Coronary artery (tissue), 2 donors: ENCODE measurements at places on chromosomes 1 and 21.

DNA sequence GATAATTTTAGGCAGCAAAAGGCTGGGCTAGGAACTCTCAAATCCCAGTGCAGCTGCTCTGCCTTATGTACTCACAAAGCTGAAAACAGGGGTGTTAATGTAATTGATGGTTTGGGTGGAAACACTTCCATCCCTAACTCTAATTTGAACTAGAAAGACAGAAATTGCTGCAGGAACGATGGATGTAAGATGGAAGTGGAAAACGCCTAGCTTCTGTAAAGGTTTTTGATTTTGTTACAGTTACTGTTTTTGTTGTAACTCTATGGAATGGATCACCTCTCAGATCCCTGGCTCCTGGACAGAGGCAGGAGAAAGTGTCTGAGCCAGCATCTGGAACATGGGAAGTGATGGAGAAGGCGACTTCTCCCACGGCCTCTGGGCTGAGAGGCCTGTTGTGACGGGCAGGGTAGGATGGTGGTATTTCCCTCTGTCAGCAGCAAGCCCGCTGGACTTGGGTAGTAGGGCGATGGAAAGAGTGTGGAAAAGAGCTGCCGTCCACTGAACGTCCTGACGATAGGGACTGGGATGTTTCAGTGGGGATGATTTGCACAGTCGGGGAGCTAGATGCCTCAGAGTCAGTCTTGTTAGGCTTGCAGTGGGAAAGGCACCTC lies 1.6 kb downstream of the TRAF5 start:
- DNase-seq = no peak

DNA sequence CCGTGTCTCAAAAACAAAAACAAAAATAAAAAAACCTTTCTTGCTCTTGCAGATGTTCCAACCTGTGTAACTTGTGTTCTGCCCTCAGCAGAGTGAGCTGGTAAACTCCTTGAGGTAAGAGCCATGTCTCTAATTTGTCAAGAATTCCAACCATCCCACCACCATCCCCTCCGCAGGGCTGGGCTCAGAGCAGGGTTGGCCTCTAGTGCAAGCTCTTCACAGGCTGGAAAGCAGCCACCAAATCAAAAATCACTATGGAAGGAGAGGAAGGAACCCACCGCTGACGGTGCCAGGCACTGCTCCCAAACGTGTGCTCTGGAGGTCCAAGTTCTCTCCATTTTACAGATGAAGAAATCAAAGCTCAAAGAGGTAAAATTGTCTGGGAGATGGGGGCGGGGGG lies 9.4 kb downstream of the PLEKHA6 start:
- DNase-seq = no peak

DNA sequence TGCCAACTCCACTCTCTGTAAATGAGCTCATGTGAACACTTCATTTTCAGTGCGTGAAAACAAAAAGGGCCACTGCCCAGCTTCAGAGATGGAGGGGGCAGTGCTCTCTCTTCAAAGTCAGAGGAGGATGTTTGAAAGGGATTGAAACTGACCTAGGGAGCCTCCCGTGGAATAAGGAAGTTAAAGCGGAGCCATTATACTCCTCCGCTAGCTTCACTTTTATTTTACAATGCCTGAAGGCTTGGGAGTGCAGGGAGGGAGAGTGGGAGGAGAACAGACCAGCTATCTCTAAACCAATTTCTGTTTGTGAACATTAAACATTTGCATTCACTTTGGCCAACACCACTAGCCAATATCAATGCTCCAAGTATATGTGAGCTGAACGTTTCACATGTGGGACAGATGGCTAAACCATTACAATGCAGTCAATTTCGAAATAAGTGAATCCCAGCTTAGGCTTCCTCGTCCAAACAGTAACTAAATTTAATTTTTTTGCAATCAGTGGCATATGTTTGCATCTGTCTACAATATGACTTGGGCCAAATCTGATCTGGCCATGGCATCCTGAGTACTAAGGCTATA lies 126.9 kb downstream of the ESRRG start:
- DNase-seq = no peak

- peak; percentile 62 for DNase-seq
These were observed 7.0 kb downstream of the TRIM11 start for GRCh38 chr1:228399531-228400236.

- DNase-seq = no peak
These were observed 738.5 kb upstream of the CHRM3 start for GRCh38 chr1:238647877-238648276.

GRCh38 chr21:36567216-36567885 lies 87.4 kb upstream of the CLDN14 start:
- no peak for DNase-seq

GRCh38 chr1:99950486-99950885 lies 19.3 kb upstream of the SLC35A3 start:
- DNase-seq = no peak

DNA sequence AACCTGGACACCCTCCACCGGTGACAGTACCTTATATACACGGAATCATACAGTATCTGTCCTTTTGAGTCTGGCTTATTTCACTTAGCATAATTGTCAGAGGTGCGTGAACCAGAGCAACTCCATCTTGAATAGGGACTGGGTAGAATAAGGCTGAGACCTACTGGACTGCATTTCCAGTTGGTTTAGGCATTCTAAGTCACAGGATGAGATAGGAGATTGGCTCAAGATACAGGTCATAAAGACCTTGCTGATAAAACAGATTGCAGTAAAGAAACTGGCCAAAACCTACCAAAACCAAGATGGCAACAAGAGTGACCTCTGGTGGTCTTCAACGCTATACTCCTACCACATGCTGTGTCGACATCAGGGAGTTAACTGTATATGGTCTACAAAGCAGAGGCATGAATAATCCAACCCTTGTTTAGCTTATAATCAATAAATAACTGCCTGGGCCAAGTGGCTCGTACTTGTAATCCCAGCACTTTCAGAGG lies 1.4 kb upstream of the FDPS start:
- DNase-seq = no peak

- DNase-seq = no peak
These were observed at the start of gene FAAH for GRCh38 chr1:46394108-46394871. Gene FAAH, plus strand, starts transcription at chr1:46394317. Its CDS starts 32 bp downstream, at chr1:46394349.

DNA sequence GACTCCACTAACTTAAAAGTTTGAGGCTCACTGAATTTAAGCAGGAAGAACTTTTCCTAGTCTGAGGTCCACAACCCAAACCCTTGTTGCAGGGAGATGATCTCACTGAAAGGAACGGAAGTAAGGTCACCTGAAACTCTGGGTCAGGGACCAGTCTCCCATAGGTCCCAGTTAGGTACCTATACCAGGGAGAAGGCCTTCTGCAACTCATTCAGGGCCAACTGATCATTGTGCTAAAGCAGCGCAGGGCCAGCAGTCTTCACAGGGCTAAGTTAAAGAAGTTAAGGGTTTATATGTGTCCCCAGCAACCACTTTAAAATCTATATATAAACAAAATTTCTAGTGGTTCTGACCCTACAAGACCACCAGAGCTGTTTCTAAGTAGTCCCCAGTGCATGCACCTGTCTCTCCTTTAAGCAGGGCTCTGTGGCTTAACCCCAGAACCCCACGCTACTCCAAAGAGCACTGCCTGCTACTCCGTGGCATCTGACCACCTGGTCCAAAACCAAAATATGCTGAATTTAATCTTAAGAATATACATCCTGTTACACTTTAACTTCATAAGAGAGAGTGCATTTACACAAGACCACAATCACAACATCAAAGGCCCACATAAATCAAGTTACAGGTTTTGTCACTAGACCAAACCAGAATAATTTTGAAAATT lies 2.8 kb downstream of the SRSF10 start:
- no peak for DNase-seq

GRCh38 chr1:182389619-182390047 lies 2.0 kb downstream of the GLUL start:
- no peak for DNase-seq

DNA sequence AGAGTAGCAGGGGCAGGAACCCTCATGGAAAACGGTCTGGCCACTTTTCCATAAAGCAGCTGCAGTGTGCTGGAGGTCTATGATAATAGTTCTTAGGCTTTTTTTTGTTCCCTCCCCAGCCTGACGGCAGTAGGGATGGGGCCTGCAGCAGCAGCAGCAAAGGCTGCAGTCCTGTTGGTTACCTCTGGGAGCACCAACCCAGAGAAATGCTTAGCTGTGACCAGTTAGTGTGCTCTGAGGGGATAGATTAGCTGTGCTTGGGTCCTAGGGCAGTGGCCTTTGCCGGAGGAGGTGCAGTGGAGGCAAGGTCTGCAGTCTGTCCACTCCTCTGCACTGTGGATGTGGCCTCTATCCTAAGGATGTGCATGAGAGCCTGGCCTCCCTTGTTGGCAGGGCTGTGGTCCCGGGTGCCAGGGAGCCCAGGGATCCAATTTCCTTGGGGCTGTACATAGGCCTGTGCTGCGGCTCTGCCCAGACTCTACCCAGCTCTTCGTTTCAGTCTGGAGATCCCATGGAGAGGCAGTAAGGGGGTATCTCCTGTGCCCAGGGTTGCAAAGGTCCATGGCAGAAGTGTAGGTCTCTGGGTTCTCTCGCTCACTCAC lies 322.7 kb downstream of the PTBP2 start:
- DNase-seq = no peak

DNA sequence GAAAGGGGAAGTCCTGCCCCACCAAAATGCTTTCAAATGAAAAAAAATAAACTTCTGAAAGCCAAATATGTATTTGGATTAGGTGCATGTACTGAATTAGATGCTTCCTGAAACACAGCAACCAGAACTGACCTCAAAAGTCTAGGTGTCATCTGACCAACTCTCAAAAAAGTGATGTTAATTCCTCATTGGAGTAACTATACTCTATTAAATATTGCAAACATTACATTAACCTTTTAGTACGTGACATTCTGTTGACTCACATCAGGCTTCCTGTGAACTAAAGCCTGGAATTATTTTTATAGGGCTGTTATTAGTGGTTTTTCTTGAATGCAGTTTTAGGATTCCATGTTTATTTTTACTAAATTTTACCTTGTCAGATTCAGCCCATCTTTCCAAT lies 73.5 kb downstream of the ASTN1 start:
- no peak for DNase-seq

- no peak for DNase-seq
These were observed 11.1 kb downstream of the NOS1AP start for GRCh38 chr1:162080472-162081015.

DNA sequence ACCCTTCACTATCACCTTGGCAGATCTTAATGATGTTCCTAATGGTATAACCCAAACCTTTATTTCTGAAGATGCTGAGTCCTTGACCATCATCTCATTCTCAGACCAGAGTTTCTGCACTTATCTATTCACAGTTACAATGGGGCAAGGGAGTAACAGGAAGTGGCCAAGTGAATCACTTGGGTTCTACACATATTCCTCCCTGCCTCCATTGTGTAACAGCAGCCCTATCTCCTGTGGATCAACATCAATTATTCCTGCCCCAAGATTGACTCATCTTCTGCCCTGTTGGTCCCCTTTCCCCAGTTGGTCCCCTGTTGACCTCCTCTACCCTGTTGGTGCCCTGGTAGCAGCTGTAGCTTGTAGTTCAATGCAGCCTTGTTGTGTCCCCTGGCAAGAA lies 10.3 kb upstream of the S100A7 start:
- no peak for DNase-seq

- no peak for DNase-seq
These were observed 150.0 kb upstream of the APP start for GRCh38 chr21:26320596-26320995.

DNA sequence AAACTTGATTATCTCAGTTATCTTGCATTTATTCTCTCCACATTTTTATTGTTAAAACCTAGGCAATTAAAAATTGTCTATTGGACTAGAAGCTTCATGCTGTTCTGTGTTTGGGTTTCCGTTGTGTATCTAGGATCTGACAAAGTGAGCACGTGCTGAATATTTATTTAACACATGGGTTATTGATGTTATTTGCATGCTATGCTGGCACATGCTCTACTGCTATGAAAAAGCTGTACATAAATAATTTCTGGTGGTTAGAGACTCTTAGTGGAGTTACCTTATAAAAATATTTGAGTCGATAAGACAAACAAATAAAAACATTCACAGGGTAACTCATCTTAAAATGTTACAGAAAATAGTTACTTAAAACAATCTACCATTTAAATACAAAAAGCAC lies 1769.7 kb downstream of the MRPL39 start:
- no peak for DNase-seq

GRCh38 chr1:218249338-218250140 lies 35.6 kb upstream of the RRP15 start:
- DNase-seq = no peak

GRCh38 chr1:204721373-204722055 lies 36.0 kb upstream of the LRRN2 start:
- no peak for DNase-seq

DNA sequence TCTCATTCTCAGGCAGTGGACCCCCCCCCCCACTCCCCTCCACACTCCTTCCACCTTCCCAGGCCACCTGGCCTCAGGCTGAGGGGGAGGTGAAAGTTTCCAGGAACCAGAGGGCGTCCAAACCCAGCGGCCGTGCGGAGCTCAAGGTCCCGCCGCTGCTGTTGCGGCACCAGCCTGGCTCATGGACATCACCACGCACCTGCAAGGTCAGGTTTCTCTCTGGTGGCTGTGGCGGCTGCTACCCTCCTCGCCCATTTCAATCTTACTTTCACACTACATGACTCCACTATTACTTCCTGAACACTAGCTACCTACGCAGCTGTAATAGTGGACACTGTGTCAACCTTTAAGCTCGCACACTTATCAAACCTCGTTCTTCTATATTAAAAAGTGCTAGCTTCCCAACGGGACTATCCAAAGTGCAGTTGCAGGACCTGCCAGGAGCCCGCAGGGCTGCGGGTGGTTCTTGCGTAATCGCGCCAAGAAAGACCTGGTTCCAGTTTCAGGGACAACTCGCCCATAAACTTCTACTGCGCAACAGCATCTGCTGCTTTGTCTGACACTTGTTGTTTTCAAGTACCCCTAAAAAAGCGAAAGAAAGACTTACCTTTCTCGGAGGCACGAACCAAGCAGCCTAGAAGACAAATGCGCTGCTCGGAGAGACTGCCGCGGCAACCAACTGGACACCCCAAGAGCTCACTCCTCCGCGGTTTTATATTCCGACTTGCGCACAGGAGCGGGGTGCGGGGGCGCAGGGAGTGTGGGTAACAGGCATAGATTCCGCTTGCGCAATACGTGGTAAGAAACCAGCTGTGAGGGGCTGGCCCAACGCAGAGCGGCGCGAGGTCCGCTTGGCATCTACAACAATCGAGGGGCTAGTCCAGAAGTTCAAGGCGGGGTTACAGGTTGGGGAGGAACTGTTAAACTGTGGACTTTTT lies at the start of gene DIRAS3:
TSS of gene DIRAS3 (minus strand) at position 687 of the 938 bp plus-strand sequence. CDS start 3,330 bp downstream, outside the sequence.
- DNase-seq = no peak

DNA sequence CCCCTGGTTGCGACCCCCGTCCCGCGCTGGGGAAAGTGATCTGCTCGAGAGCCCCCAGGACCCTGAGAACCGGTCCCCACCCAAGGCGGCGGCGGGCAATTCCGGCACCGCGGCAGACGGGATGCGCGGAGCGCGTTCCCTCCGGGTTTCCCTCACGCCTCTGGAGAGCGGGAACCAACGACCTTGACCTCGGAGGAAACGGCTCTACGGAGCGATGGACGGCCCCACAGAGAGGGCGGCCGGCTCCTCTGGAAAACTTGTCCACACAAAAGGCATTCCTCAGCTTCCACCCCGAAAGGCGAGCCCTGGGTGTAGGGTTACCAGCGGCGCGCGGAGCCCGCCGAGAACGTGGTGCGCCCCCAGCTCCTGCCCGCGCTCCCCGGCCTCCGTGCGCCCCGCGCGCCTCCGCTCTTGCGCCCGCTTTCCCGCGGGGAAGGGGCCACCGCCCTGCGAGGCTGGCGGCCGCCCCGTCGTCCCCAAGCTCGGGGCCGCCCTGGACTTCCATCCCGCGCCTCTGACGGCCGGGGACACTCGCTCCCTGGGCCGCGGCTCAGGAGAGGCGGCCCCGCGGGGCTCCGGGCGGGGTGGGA lies 391 bp upstream of the KIAA1614 start:
- peak; percentile 72 for DNase-seq
